Adipocyte (in vitro differentiated cells): ENCODE measurements at places on chromosomes 5 and 9.

GRCh38 chr9:95433096-95433819 lies 83.5 kb downstream of the PTCH1 start:
- DNase-seq: no peak

GRCh38 chr9:4614627-4615026 lies 47.5 kb upstream of the PLPP6 start:
- DNase-seq: no peak

DNA sequence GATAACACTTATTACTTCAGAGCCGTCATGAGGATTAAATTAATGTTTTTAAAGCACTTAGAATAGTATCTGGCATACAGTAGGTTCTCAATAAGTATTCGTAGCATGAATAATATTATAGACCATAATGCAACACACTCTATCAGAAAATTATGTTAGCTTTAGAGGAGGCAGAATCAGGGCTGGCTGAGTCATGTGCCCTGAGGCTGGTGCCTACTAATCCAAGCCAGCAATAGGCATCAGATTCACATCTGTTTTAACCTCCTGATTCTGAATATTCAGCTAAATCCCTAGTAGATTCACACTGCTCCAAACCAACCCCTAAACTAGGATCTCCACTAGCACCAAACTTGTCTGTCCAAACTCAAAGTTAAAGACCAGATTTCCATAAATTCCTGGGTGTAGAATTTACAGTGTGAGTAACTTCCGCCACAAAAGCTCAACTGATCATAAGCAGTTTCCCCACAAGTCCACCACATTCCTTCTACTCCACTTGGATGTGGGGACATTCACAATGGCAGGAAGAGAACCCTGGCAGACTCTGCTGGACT lies 170.0 kb upstream of the DAPK1 start:
- DNase-seq: peak; percentile 76

GRCh38 chr5:179986328-179986727 lies 78.6 kb upstream of the TBC1D9B start:
- DNase-seq: no peak

DNA sequence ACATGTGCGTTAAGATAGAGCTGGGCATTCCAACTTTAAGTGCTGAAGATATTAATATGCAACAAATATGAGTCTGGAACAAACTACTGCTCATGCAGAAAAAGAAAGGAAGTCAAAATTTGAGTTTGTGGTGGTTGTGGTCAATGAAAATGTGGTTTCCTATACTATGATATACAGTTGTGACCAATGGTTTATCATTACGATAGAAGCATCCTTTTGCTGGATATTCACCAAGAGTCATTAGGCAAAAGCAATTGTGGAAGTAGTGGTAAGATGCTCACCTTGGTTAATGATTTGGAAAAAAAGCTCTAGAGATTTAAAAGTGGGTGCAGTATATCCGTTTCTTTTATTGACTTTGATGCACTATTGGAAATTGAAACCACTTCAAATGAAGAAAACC lies 1007.0 kb downstream of the NR2F1-AS1 start:
- DNase-seq: no peak

GRCh38 chr9:38390442-38390841 lies 2.1 kb upstream of the ALDH1B1 start:
- no peak for DNase-seq

GRCh38 chr5:36680066-36680465 lies 73.7 kb downstream of the SLC1A3 start:
- DNase-seq: no peak

DNA sequence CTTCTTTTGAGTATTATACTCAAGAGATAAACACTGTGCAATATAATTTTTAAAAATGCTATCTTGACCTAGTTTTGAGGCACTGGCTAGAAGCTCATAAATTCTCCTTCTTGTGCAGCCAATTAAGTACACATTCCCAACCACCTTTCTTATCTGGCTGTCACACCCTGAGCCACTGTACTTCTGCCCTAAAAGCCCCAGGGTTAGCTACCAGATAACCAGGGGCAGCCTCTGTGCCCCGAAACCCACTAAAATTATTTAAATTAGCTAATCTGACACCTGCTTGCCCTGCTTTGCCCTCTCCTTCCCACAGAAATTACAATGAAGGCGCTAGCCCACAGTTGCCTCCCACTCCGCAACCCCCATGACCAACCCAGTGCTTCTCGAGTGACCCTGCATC lies 597.3 kb upstream of the TYRP1 start:
- no peak for DNase-seq

DNA sequence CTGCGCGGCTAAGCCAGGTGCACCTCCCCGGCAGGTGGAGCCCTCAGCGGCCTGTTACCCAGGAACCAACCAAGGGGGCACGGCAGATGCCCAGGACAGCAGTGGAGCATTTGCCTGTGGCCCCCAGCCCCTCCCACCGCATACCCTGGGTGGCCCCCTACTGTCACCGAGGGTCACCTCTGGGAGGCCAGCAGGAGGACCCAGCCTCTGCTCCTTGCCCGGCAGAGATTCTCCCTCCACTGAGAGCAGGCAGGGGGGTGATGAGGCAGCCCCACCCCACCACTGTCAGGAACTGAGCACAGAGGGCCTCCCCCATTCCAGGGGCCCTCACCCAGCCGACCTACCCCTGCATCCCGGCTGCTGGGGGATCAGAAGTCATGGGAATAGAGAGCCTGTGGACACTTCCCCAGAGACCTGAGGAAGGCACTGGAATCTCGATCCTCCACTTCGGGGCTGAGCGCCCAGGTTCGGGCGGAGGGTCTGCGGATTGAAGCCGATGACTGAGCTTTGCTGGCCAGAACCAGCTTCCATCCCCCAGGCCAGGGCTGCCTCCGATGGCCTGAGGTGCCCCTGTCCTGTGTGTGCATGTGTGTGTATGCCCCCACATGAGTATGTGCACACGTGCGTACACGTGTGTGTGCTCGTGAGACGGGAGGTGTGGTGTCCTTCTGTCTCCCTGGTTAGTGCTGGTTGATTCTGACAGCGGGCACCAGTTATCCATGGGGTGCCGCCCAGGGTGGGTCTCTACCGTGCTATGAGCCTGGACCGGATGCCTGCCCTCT lies at the start of gene QRFP:
Gene QRFP, minus strand, starts transcription at position 580 of the 782 bp plus-strand sequence. CDS start 2,974 bp downstream, outside the sequence.
- DNase-seq: no peak

DNA sequence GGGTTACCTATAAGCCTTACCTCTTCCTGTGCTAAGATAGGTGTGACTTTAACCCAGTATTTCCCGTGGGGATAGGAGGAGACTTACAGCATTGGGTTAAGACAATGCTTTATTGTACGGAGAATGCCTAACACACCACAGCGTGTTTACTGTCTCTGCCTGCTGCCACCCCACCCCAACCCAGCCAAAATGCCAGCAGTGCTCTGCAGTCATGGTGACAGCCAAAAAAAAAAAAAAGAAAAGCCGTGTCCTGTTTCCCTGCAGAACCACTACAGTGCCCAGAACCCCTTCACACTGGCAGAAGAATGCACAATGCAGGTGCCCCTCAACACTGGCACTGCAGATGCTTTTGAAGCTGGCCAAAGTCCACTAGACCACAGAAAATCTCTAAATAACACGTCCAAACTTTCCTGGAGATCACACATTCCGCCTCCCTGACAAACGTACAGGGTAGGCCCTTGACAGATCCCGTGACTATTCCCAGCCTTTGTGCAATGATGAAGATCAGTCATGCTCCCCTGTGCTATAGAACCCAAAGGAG lies 102.2 kb downstream of the SERINC5 start:
- DNase-seq: no peak

- DNase-seq: no peak
Observed at GRCh38 chr9:126275386-126276001, 51.1 kb upstream of the MVB12B start.

- DNase-seq: no peak
Observed at GRCh38 chr5:88691230-88691582, 191.8 kb downstream of the MEF2C start.

DNA sequence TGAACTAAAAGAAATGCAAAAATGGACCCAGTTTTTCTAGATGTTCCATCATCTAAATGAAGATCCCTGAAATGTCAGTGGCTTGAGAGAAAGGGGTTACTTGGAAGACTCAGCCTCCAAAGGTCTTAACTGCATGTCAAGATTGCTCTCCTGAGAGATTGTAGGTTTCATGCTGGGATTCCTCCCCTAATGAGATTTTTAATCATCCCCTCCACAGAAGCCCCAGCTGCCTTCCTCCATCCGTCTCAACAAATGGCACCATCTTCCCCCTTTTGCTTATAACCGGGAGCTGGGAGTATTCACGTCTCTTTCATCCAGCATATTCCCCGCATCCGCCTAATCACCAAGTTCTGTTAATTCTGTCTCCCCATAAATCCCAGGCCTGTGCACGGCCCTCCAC lies 104.5 kb downstream of the NSG2 start:
- no peak for DNase-seq

DNA sequence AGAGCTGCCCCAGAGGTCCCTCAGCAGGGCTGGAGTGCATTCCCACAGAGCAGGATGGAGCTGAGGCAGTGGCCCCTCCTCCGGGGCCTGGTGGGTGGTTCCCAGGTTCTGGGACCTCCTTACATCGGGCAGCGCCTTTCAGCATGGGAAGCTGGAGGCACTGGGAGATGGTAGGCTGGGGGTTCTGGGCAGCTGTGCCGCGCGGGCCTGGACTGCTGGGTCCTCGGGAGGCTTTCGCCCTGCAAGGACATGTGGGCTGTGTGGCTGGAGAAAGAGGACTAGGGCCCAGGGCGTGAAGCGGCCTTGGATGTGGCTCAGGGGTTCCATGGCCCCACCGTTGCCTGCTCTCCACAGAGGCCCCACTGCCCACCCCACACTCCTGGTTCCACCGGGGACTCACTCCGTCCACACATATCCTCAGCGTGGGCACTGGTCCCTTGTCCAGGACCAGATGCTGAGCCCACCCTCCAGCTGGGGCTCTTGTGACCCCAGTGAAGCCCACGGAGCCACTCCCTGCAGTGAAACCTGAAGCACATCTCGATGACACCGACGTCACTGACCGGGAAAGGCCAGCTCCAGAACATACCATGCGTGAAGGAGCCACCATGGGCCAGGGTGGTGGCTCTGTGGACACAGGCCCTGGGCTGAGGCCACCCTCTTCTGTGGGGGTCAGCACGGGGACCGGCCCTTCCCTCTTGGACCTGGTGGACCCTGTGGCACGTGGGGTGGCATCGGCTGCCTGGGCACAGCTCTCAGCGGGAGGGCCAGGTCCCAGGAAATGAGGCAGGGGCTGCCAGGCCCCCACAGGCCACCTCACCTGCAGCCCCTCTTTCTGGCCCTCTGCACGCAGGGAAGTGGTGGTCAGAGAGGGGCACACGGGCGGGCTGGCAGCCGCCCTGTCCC lies 31.5 kb upstream of the NKD2 start:
- no peak for DNase-seq

GRCh38 chr5:6760686-6761085 lies 47.5 kb downstream of the TENT4A start:
- DNase-seq: no peak

DNA sequence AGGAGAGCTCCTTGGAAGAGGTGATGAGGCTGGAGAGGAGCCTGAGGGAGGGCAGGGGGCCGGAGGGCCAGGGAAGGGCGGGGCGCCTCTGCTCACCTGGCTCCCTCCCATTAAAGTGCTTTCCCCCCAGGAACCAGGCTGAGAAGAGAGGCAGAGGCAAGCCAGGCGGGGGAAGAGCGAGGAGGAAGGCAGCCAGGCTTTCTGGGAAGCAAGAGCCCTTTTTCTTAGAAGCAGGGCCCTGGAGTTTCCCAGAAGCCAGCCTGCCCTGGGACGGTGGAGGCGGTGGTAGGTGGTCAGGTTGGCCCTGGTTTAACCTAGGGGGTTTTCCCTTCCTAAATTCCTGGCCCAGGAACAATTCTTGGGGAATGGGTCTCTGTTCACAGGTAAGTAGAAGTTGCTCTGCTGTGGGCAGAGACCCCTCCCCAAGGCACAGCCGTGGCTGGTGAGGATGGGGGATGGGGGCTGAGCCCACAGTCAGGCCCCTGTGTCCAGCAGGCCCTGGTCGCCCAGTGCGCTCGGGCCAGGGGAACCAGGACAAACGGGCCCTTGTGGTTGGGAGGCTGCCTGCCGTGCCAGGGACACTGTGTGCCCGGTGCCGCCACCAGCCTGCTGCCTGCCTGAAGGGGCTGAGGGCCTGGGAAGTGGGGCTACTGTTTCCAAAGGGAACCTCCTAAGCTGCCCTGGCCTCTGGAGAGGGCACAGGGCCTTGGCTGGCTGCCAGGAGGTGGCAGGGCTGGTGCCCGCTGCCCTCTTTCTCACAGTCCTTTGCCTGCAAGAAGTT lies 16.6 kb upstream of the RALGDS start:
- no peak for DNase-seq
